ENCODE measurements at places on chromosomes 6 and 20. TPM values are rescaled to one million over a fixed set of nuclear protein-coding genes. Genes with fewer than 3 reads are reported as not detected.

Gene SPTLC3
- total RNA-seq = 3.6 TPM

Gene EEF1A2
- total RNA-seq = 1,691 TPM

Gene BTBD3
- total RNA-seq = 23.2 TPM

Gene PRPH2
- total RNA-seq = 0.70 TPM

Gene BPI
- total RNA-seq = not detected

Gene IL17A
- total RNA-seq = not detected

Gene TBPL1
- 10.1 TPM for total RNA-seq

Gene MCCD1
- not detected for total RNA-seq

Gene C6orf15
- total RNA-seq = not detected

Gene PRIM2
- total RNA-seq = 5.0 TPM

Gene TREM1
- total RNA-seq = 11.8 TPM

Gene ADAM33
- total RNA-seq = 3.0 TPM

Gene TJAP1
- 19.1 TPM for total RNA-seq

Gene LAMA4
- total RNA-seq = 54.9 TPM

Gene TMEM244
- total RNA-seq = not detected

Gene SLC22A1
- total RNA-seq = not detected

Gene RHAG
- 2.1 TPM for total RNA-seq

Gene SLC22A16
- not detected for total RNA-seq

Gene KCNK17
- 0.25 TPM for total RNA-seq

Gene NT5DC1
- total RNA-seq = 12.0 TPM

Gene YIPF3
- 78.3 TPM for total RNA-seq

Gene CPXM1
- 0.42 TPM for total RNA-seq

All from heart left ventricle (tissue), 16 donors.